MCF 10A (cell line): ENCODE measurements at places on chromosomes 7 and 10. TPM values are rescaled to one million over a fixed set of nuclear protein-coding genes. Genes with fewer than 3 reads are reported as not detected.

Gene CLCN1
- not detected in 2 replicates for total RNA-seq

Gene TMEM139
- 8.1 and 9.2 TPM in 2 replicates for total RNA-seq

Gene SPDYE11
- total RNA-seq: not detected in 2 replicates

Gene SEMA4G
- total RNA-seq: 0.32 TPM in 1 of 2 replicates, not detected in the other

Gene ABCA13
- total RNA-seq: 0.20 and 0.30 TPM in 2 replicates

Gene TWIST1
- 16.1 and 18.9 TPM in 2 replicates for total RNA-seq

Gene CUZD1
- total RNA-seq: 0.91 and 1.1 TPM in 2 replicates

Gene UCN3
- total RNA-seq: not detected in 2 replicates

Gene RNLS
- total RNA-seq: not detected in 2 replicates

Gene ANK3
- 3.3 and 6.7 TPM in 2 replicates for total RNA-seq

Gene HOGA1
- 0.88 and 1.7 TPM in 2 replicates for total RNA-seq

Gene OR2A14
- total RNA-seq: not detected in 2 replicates

Gene WNT8B
- total RNA-seq: not detected in 2 replicates

- DNase-seq: no peak
These were observed 23.4 kb downstream of the LOXL4 start for GRCh38 chr10:98244586-98244985.

- peak; percentile 99 for DNase-seq
These were observed 168.0 kb upstream of the RHEB start for GRCh38 chr7:151687523-151688235.

DNA sequence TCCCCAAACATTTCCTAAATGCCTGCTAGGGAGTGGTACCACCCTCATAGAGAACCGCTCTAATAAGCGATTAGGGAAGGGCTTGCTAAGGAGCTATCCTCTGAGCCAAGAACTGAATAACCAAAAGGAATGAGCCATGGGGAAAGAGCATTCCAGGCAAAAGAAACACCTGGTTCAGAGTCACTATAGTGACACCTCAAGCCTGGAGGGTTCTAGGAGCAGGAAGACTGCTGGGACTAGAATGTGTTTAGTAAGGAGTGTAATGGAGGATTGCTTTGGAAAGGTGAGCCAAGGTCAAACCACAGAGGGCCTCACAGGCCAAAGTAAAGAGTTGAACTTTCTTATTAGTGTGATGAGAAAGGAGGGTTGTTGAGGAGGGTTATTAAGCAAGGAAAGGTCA, 38.7 kb upstream of the NRBF2 start:
- peak; percentile 25 for DNase-seq

DNA sequence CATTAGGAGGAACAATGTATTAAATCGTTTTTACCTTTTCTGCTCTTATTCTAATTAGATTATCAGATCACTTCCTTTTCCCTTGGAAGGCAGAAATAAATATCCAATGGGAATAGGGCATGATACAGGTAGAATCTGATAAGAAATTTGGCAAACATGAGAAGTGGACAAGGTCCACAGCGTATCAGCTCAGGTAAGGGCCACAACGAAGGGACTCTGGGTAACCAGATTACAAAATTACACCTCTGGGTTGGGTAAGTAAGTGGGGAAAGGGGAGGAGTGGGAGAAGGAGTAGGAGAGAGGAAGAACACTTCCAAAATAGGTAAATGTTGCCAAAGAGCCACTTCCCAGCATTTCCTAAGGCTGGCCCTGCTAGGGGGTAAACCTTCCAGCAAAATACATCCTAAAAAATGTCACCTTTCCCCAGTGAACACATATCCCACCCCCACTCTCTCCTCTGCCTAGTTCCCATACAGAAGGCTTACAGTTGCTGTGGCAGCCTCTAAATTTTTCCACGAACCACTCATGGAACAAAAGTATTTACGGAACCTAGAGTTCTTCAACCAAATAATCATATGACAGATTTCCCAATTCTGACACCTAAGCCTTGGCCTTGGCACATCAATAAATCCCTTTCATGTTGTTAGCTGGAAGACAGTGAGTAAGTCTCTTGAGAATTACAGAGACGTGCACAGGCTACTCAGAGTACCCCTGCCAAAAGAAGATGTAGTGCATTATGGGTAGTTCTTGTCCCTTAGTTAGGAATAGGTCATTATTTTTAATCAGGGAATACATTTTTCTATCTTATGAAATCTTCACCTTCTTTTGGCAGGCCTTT, 51.5 kb upstream of the DLX6 start:
- peak; percentile 60 for DNase-seq

- DNase-seq: peak; percentile 14
These were observed 55.8 kb upstream of the ITGA8 start for GRCh38 chr10:15775513-15775912.

GRCh38 chr10:86317949-86318725, 48.5 kb downstream of the GRID1 start:
- peak; percentile 44 for DNase-seq

DNA sequence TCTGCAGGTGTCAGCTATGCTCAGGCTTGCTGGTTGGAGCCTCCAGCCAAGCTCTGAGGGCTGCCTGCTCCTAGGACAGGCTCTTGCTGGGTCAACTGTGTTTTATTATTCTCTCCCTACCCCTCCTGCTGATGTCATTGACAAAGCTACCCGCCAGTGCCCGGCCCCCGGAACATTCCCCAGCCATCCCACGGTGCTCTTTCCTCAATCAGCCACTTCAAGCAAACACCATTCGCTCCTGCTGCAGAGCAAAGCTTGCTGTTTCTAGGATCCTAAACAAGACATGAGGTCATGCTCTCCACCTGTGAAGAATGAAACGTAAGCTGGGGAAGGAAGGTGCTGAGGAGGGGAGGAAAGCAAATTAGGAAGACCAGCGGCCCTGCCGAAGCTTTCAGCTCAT, 2.1 kb upstream of the C10orf71 start:
- no peak for DNase-seq

GRCh38 chr10:17206210-17206709, 4.8 kb upstream of the TRDMT1 start:
- peak; percentile 45 for DNase-seq

DNA sequence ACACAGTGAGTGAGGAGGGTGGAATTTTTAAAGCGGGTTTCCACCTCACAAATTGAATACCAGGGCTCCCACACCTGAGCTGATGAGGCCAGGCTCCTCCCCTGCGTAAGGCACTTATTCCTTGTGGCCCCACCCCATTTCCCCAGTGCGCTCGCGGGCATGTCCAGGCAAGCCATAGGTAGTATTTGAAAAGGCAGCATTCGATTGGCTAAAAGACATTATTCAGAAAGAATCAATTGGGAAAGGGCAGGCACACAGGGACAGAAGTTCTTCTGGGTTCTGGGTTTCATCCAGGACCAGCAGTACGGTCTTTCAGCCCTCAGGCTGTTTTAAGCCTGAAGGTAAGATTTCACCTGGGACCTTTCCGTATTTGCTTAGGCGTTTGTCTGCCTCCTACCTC, 222.3 kb downstream of the BBS9 start:
- DNase-seq: no peak

GRCh38 chr7:52592698-52593097, 442.7 kb upstream of the POM121L12 start:
- DNase-seq: no peak

GRCh38 chr7:155807065-155807671, 5.1 kb downstream of the SHH start:
- no peak for DNase-seq

DNA sequence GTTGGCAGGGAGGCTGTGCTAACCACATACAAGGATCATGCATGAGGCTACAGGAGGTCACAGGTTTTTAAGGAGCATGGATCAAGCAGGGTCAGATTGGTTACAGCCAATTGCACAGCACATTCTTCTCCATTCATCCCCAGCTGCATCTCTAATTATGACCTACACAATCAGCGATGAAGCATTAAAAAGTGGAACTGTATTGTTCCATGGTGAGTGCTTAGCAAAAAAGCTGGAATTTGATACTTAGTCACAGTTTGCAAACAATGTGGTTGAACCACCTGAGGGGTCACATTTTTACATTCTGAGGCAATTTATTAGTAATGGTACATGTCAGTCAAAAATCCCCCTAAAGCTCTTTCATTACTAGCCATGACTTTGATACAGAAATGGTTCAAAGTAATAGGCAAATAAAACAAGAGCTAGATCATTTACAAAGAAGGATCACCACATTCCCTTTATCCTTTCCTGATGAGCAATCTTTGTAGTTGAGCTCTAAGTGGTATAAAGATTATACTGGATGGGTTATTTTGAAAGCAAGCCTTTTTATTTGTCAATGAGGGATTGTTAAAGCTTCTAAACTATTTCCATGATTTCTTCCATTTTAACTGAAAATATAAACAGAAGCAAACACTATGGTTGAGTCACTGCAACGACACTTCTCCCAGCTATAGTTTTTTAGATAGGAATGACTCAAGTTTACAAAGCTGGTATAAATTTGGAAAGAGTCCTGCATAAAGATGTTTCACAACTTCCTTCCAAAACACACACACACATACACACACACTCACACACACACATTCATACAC, 217.8 kb upstream of the SEMA3A start:
- DNase-seq: peak; percentile 79

DNA sequence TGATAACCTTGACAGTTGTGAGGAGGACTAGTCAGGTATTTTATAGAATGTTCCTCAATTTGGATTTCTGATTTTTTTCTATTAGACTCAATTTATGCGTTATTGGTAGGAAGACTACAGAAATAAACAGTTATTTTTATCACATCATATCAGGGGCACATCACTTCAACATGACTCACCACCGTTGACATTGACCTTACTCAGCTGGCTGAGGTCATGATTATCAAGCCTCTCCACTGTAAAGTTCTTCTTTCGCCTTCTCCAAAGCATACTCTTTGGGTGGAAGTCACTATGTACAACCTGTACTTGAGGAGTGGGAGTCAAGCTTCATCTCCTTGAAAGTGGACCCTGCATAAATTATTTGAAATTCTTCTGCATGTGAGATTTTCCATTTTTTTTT, 194.3 kb upstream of the IGFBP3 start:
- DNase-seq: no peak

DNA sequence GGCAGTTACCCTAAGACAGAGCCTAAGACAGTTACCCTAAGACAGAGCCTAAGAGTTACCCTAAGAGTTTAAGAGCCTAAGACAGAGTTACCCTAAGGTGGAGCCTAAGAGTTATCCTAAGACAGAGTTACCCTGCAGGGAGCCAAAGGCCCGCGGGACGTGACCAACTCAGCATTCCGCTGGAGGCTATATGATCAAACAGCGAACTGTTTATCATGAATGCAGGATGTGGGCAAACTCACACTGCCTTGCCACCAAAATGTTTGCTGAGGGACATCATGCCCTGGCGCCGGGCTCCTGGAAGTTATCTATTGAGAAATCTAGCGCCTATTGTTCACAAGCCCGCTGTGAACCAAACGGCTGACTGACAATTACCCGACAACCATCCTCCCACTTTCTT, 49.9 kb downstream of the BLVRA start:
- DNase-seq: no peak

DNA sequence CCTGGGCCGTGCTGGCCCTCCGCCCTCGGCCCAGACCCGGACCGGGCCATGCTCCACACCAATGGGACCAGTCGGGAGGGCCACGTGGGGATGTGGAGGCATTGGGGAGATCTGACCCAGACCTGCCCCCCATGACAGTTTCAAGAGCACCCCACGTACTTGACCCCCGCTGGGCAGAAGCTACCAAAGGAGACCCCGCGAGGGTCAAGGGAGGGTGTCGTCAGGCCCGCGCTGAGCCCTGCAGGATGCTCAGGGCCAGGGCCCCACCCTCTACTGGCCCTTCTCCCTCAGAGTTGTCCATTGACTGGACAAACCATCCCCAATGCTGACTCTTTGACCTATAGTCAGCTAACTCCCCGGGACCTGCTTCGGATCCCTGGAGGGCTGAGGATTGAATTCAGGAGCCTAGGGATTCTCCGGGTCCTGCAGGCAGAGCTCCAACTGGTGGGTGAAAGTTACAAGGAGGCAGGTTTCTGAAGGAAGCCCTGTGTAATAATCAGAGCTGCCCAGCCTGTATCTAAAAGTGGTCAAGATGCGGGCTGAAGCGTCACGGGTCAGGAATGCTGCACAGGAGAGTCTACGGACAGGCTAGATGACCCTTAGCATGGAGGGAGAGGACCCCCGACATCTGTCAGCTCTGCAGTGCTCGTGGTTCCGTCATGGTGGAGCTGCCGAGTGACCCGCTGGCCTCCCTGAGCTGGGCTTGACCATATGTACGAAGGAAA, 498 bp upstream of the CALHM2 start:
- no peak for DNase-seq

- DNase-seq: no peak
These were observed 53.9 kb downstream of the MYL10 start for GRCh38 chr7:101575168-101575567.

DNA sequence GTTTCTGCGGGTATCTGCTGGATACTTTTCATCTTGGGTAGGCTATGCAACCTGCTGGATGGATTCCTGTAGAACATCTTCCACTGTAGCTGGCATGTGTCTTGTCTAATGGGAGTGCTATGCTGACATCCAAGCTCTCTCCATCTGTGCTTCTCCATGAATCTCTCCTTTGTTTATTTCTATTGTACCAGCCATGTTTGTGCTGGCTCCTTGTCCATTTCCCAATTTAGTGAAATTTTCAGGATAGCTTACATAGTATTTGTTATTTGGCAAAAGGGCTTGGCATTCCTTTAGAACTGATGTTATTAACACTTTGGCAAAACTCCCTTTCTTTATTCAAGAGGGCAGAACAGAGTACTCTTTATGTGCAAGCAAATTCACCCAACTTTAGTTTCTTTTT, 198.0 kb downstream of the CSTF2T start:
- DNase-seq: no peak

- no peak for DNase-seq
These were observed 47.8 kb downstream of the COBL start for GRCh38 chr7:51268859-51269258.

DNA sequence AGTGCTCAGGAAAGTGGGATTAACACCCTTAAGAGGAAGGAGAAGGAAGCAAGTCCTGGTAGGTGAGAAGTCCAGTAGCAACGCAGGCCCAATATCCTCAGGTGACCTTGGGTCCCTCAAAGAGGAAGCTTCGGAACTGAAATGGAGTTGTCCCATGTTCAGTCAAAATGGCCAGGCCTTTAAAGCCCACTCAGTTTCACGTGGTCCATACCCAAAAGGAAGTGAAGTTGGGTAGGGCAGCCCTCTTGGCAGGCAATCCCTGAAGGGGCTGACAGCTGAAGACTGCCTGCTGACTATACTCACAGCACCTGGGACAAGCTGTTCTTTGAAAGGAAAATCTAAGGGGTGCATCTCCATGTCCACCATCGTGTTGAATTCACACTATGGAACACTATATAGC, 3.0 kb downstream of the GSAP start:
- no peak for DNase-seq

GRCh38 chr7:128869138-128869943, 6.7 kb downstream of the ATP6V1F start:
- peak; percentile 32 for DNase-seq

DNA sequence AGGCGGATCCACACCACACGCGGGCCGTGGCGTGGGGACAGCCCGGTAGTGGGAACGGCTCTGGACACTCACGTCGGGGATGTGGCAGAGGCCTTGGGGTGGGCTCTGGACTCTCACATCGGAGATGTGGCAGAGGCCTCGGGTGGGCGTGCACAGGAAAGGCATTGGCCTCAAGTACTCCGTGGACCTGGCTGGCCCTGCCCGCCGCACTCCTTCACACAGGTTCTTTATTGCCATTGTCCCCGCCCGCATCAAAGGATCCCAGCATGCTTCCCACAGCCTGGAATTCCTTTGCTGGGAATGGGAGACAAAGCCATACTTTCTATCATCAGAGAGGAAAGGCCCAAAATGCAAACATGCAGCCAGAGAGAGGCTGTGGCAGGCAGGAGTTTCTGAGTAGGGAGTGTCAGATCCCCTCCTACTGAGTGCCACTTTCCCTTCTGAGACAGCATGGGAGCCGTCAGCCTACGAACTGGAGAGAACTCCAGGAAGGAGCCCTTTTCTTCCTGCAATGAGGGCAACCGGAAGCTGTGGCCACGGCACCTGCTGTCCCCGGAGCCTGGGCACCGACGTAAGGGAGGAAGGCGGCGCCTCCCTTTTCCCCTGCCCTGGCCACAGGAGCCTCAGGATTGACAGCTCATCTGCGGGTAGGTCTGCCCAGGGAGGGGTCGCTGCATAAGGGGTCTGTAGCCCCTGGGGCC, 51.5 kb downstream of the RBM17 start:
- no peak for DNase-seq
